ENCODE measurements at places on chromosomes 3 and 15. TPM values are rescaled to one million over a fixed set of nuclear protein-coding genes. Genes with fewer than 3 reads are reported as not detected.

The STRA6 gene
- total RNA-seq: 0.60 TPM

DNA sequence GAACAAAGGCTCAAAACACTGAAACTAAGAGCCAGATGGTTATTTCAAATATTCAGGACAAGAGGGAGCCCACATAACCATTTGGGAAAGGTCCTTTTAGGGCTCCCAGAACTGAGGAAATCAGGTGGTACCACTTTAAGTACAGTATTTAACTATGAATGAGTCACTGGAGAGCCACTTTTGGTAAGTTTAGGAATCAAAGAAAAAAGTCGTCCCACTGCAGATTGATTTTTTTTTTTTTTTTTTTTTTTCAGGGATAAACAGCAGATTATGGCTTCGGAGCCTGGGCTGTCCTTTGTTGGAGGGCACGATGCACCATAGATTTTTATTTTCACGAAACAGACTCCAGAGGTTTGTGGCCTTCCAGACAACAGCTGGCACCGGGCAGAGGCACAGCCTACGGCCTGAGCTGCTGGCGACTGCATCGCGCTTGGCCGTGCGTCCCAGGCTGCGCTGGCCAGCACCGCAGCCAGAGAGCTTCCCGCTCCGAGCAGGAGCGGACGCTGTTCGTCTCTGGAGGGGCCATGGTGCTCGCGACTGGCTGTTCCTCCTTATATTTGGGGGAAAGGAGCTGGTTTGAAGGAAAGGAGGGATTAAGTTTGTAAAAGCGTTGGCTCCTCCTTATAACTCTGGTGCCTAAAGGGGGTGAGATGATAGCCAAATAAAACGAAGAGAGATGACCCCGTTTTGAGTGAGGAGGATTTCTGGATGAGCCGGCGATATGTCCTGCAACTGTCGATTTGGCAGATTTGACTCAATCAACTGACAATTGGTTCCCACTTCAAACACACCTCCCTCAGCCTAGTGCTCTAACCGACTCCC is 152.9 kb upstream of the GOLIM4 start:
- DNase-seq: peak; percentile 53

DNA sequence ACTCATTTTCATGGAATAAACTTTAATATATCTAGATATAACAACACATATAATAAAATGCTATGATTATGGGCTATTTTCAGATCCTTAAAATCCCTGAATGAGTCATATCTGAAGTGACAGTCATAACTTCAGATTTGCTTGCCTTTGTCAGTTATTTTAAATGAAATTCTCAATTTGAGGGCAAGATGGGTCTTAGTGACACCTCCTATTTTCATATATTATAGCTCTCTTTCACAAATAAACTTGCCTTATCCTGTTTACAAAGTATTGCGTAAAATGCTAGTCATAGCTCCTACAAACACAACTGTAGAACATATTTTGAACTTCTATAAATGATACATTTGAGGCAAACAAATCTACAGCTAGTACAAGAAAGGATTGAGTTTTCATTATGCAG is 6.2 kb upstream of the THRB start:
- DNase-seq: no peak

GRCh38 chr3:21624524-21624923 is 126.5 kb downstream of the ZNF385D start:
- DNase-seq: no peak

DNA sequence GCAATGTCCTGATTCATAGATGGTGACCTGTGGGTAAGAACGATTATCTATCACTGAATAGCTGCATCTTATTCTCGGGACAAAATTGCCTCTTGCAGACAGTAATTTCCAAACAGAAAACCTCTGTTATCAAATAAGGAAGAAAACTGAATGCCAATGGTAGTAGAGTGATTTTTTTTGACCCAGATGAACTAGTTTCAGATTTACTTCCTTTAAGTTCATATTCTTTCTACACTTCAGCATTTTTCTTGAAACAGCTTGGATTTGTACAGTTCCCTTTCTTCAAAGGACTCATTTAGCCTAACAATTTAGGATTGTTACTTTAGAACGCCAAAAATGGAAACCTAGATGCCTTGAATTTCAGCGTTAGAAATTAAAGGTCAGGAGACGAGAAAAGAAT is 14.6 kb downstream of the ETV5 start:
- DNase-seq: no peak

Measured in left lung (tissue), 14 donors.